Activated CD8-positive, alpha-beta memory T cell treated with anti-CD3 and anti-CD28 coated beads for 1 hour (primary cell): ENCODE measurements at places on chromosomes 2 and 18.

DNA sequence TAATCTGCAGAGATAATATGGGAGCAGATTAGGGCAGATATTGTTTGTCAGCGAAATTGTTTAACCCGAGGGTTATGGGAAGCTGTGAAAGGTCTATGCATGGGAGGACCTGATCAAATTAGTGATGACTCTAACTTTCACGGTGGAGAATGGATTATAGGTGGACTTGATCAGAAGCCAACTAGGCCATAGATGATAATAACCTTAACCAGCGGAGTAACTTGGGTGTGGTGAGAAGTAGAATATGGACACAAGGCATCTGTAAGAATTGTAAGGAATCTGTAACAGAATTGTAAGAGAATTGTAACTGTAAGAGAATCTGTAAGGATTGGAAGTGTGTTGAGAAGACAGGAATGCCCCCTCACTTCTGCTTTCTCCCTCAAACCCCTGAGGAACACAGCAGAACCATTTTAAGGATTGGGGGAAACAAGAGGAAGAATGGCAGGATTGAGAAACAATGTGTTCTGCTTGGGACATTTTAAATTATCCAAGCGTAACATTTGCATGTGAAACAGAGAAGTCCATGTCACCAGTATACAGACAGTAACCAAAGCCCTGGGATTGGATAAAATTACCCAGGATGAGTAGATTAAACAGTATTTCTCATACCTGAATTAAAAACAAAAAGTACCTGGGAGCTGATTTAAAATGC is 14.9 kb upstream of the SLC39A10 start:
- no peak for DNase-seq

GRCh38 chr2:100309973-100310719 is 12.2 kb downstream of the LONRF2 start:
- no peak for DNase-seq

DNA sequence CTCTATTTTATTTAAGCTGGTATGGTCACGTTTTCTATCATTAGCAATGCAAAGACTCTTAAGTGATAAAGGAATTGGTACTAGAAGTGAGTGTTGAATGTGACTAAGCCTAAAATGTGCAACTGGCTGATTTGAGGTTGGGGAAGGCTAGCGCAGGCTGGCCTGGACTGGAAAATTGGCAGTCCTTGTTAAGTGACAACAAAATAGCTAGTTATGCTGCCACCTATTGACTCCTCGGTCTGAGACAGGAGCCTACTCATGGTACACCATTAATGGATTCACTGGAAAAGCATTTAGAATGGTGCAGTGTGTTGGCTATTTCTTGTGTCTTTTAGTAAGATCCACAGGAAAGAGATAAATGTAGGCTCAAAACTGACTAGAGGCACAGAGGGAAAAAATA is 5.7 kb upstream of the WIPF1 start:
- peak; percentile 27 for DNase-seq

- no peak for DNase-seq
Observed at GRCh38 chr18:70423120-70423519, 134.3 kb downstream of the SOCS6 start.

DNA sequence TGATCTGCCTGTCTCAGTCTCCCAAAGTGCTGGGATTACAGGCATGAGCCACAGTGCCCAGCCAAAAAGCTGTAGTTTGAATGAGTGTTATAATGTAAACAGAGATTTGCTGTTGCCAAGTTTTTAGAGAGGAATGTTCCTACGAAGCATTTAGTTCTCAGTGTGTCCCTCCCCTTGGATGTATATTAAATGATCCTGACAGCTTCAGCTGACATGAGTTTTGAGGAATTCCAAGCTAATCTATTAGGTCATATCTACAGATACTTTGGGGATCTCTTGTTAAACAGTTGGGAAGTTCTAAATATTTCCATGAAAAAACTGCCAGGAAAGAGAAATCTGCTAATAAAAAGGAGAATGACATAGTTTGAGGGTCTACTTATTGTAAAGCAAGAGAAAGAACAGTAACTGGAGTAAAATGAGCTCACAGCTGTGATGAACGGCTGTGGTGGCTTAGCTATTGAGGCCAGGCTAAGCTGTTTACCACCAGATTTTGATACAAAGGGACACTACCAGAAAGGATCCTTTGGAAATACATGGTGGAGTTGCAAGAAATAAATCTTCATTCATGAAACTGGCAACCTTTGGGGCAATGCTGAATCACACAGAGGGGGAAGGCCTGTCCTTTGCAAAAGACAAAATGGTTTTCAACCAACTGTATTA is 2.6 kb upstream of the STON1 start:
- no peak for DNase-seq

GRCh38 chr18:8052237-8052701 is 485.2 kb downstream of the PTPRM start:
- DNase-seq = no peak

DNA sequence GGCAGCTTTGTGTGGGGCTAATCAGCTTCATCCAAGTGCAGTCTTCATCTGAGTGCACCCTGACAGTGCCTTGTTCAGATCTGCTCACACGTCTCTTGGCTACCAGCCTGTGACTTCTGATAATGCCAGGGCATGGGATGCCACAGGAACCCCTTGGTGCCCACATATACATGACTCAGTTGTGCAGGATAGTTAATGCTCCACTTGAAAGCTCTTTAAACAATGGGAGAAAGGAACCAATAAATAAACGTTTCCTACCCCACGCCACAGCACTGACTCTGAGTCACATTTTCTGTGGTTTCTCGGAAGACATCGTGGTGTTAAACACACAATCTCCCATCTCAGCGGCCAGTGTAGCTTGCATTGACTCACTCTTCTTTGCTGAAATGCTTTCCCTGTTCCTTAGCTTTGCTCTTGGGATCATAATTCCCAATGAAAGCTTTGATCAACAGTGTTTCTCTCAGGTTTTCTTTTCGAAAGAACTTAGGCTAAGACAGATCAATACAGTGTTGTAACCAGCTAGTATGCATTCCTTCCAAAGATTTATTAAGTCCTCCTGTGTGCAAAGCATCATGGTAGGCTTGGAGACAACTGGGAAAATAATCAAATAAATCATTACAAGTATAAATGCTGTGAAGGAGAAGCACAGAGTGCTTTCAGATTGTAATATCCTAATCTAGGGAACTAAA is 142.0 kb downstream of the COPS8 start:
- DNase-seq = no peak

- DNase-seq = no peak
Observed at GRCh38 chr18:48996901-48997463, 46.2 kb upstream of the SMAD7 start.

- no peak for DNase-seq
Observed at GRCh38 chr2:10048501-10049171, 5.3 kb downstream of the KLF11 start.

DNA sequence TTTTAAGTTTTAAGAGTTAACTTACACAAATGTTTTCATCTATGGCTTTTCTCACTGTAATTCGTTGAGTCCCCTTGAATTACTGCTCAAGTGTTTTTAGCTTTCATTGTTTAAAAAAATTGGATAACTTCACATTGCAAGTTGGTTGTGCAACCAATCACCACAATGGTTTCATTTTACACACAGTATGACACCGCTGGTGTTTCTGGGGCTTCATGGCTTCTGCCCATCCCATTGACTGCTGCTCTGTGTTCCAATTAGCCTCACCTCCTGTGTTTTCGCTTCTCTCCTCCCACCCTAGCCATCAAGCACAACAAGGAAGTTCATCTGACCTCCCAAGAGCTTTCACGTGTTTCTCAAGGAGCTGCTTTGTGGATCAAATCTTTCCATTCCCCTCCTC is 199.1 kb upstream of the CHAC2 start:
- DNase-seq = no peak

DNA sequence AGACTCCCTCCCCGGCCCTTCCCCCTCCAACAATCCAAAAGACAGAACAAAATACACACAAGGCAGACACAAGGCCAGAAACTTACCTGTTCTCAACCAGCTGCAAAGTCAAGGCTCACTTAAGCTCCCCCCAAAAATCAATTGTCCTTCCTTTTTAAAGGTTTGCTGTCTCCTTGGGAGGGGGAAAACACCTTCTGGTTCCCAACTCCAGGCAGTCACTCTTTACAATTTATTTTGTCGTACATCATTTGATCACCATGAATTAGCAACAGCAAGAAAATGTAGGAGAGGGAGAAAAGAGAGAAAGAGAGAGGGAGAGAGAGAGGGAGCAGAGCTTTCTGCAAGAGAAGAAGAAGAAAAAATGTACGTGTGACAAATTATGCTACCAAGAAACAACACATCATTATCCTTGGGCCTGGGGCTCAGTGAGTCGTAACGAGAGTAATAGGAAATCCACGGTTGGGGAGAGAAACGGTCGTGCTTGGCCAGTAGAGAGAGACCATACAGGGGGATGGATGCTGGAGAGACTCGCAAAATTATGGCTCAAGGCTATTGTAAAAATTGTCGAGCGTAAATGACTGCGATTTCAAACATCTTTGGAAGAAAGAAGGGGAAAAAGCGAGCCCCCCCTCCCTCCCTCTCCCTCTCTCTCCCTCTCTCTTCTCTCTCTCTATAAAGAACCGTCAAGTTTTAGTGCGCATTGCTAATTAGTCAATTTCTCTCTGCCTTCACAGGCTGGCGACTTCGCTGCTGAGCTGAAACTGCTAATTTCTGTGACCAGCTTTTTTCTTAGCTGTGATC is at the start of gene KLHL14:
KLHL14 (minus strand) TSS at position 443 of the 801 bp plus-strand sequence. CDS start 2,432 bp downstream, outside the sequence.
- no peak for DNase-seq

DNA sequence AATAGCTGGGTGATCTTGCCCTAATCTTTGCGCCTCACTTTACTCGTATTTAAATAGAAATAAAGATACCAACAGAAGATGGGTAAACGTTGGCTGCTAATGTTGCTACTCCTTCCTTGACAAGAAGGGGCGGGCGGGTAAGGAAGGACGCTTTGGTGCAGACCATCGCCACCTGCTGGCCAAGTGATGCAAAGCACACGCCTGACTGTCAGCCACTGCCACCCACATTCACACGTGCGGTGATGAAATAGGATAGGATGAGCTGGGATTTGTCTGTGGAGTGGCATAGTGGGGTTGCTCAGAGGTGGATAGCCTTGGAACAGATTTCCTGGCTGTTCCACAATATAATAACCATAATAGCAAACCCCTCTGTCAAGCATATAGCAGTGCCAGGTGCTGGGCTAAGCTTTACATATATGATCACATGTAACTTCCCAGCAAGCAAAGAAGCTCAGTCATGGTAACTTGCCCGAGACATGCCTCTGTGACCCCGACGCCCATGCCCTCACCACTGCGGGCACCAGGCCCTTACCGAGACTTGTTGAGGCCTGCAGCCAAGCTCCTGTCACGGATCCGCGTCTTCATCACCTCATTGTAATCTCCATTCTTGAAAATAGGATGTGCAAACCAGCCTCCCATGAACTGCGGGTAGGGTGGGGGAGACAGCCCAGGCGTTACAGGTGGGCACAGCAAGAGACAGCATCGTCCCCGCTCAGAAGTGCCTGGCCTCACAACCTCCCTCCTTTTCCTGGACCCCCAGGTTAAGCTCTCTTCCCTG is 39.3 kb downstream of the LCT start:
- peak; percentile 62 for DNase-seq

DNA sequence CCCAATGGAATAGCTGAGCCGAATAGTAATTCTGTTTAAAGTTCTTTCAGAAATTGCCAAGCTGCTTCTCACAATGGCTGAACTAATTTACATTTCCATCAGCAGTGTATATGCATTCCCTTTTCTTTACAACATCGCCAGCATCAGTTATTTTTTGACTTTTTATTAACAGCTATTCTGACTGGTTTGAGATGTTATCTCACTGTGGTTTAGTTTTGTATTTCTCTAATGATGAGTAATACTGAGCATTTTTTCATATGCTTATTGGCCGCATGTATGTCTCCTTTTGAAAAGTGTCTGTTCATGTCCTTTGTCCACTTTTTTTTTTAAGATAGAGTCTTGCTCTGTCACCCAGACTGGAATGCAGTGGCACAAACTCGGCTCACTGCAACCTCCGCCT is 100.7 kb downstream of the C2orf74 start:
- DNase-seq = no peak

- DNase-seq = no peak
Observed at GRCh38 chr2:147500229-147500628, 344.6 kb upstream of the ACVR2A start.

- no peak for DNase-seq
Observed at GRCh38 chr2:23135481-23136100, 249.4 kb upstream of the KLHL29 start.

GRCh38 chr2:241860184-241861078 is 1.7 kb upstream of the PDCD1 start:
- DNase-seq = no peak

GRCh38 chr18:22417496-22418188 is at the start of gene CTAGE1:
TSS of gene CTAGE1 (minus strand) at chr18:22417915. CDS start at chr18:22417811, 104 bp downstream.
- DNase-seq = no peak

- no peak for DNase-seq
Observed at GRCh38 chr18:9364242-9364641, 29.7 kb downstream of the TWSG1 start.

GRCh38 chr2:127174136-127174535 is 46.0 kb downstream of the CYP27C1 start:
- no peak for DNase-seq

DNA sequence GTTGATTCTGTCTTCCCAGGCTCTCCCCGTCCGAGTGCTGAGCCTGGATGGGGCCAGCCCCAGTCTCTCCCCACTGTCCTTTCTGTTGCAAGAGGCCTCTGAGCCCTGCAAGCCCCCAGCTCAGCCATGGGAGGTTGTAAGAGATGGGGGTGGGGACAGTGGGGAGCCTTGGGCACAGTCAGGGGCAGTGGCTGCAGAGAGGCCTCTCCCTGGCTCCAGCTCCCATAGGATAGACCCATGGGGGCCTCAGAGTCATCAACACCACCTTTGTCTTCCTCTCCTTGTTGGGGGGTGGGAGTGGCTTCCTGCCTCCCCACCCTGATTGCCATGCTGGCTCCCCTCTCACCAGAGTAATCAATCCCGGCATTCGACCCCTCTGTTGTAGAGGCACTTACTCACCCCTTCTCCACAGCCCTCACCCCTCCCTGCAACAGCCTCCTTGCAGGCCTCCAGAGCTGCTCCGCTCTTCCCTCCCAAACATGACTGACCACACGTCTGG is 37.5 kb upstream of the NPAS2 start:
- DNase-seq = no peak

- DNase-seq = no peak
Observed at GRCh38 chr2:109260116-109260855, 131.3 kb downstream of the SH3RF3 start.

DNA sequence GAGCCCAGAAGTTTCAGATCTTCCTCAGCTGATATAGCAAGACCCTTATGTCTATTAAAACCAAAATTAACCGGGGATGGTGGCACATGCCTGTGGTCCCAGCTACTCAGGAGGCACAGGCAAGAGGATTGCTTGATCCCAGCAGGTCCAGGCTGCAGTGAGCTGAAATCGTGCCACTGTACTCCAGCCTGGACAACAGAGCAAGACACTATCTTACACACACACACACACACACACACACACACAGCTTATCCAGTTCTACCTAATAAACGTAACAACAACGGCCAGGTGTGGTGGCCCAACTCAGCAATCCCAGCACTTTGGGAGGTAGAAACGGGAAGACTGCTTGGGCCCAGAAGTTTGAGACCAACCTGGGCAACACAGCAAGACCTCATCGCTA is 7.5 kb downstream of the LPIN2 start:
- no peak for DNase-seq

GRCh38 chr2:177519534-177520115 is 127.1 kb downstream of the AGPS start:
- DNase-seq = no peak
